Inflammatory macrophage (primary cell): ENCODE measurements at places on chromosomes 3 and 15.
A peak's percentile ranks its signal among the peaks of the same experiment; 100 is the strongest.

DNA sequence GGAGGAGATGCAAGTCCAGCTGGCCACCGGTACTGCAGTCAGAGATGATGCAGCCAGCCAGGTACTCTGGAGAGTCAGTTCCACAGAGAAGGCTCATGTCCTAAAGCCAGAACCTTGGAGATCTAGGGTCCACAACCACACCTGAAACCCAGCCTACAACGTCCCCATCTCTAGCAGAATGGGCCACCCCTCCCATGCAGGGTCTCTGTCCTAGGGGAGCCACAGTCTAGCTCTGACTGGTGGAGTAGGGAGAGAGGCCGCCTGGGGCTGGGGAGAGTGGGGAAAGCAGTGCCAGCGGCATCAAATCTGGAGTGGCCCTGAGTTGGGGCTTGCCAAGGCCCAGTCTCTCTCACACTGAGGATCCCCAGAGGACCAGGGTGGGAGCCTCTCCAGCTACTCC is 43.5 kb downstream of the PTH1R start:
- no peak for DNase-seq

- no peak for DNase-seq
These were observed 13.4 kb upstream of the RTP1 start for GRCh38 chr3:187183903-187184302.

- DNase-seq: no peak
These were observed 42.5 kb downstream of the ATP2B2 start for GRCh38 chr3:10462641-10463532.

DNA sequence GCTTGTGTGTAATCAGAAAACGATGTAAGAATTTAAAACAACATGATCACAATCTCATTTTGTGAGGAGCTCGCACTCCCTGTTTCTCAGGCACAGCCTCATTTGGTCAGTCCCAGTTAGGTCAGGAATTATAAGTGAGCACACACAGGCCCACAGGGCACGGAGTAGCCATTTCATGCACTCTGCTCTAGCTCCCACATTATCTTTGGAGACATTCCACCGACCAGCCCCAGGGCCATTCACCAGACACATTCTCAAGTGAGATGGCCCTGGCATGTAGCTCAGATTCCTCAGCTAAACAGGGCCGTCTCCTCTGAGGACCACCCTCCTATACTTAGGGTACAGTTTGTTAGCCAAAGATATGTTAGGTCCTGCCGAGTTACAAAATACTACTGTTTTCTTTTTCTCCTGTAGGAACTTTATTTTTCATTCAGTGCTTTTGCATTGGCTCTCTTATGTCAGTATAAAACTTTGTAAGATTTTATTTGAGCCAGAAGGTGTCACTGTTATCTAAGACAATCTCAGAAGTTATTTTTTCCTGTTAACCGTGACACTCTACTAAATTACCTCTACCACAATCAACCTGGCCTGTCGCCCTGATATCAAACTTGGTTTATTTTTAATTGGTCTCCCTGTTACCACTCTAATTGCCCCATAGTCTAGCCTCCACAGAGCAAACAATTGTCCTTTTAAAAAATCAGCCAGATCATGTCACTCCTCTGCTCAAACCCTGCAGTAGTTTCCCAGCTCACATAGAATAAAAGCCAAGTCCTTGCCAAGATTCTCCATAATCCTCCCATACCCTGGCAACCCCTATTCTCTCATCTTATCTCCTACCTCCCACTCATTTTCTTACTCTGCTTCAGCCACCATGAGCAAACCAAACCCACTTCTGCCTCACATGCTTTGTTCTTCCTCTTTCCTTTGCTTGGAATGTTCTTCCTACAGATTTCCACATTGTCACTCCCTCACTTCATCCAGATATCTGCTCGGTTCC is 105.7 kb downstream of the PPP2R3A start:
- DNase-seq: peak; percentile 82

GRCh38 chr3:184337399-184337714 is at the start of gene FAM131A:
Gene FAM131A (plus strand): TSS chr3:184337600. CDS start chr3:184337631, 31 bp downstream.
- DNase-seq: no peak

DNA sequence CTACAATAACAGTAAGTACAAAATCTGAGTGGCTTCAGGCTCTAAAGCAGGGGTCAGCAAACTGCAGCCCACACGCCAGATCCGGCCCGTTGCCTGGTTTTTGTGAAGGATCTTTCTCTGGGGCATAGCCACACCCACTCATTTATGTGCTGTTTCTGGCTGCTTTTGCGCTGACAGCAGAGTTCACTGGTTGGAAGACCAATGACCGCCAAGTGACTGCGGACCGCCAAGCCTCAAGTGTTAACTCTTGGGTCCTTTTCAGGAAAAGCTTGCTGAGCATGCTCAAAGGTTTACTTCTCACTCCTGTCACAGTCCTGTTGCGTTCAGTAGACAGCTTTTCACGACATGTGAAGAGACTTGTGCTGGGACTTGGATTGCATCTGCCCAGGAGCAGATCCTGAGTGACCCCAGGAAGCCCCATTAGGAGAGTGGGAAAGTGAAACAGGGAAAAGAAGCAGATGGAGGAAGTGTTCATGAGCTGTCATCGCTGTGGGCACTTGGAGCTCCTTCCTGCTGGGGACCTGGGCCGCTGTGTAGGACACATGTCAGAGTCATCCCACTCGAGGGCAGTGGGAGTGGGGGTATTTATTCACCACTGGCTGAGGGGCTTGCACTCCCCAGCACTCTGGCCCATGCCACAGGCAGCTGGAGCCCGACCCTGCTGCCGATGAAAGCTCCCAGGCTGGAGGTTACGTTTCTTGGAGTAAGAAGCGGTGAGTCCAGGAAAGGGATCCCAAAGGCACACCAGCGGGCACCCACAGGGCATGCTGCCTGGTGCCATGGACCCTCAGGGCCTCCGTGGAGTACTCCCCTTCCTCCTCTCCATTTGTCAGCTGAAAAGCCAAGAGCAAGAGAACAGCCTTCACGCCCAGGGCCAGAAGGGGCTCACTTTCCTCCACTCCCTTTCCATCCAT is 249.1 kb downstream of the PLCL2 start:
- no peak for DNase-seq

GRCh38 chr3:132380920-132381319 is 36.4 kb upstream of the DNAJC13 start:
- peak; percentile 32 for DNase-seq

DNA sequence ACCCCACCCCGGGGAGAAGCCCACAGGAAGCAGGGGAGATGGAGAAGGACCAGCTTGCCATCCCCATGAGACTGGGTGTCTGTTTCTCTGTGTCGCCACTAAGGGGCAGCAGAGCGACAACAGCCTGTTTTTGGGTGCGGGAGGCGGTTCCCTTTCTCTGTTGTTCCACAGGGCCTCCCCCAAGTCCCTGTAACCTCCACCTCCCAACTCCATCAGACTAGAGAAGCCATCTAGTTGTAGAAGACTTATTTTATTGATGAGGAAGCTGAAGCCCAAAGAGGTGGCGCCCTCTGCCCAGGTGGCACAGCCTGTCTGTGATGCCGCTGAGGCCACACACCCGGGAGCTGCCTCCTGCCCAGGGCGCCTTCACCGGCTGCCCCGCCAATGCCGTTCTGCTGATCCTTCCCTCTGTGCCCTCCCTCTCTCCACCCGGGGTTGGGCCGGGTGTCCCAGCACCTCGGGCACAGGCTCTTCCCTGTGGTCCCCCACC is 3.9 kb upstream of the CCDC9B start:
- peak; percentile 68 for DNase-seq

DNA sequence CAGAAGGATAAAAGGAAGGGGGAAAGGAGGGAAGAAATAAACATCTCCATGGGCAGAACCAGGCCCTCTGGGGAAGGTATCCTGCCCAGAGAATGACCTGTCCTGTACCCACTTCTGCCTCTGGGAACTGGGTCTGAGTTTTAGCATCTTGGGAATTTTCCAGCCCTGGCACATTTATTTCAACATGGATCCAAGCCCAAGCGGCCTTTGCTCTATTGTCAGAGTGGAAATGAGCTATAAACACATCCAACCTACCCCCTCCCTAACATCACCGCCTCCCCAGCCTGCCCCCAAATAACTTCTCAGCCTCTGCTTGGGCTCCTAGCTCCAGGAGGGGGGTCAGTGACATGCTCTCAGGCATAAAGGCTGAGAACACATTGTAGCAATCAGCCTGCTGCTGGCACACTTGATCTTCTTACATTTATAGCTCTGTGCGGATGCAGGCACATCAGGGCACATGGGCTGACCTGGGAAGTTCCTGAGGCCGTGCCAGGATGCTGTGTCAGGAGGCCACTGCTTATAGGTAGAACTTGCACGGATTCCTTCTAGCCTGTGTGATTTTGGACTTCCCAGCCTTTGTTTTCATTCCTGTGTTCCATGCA is 4.6 kb upstream of the OXTR start:
- DNase-seq: no peak
